ENCODE measurements at places on chromosomes 12 and 14.

GRCh38 chr14:76924371-76925096 lies 98.3 kb downstream of the LRRC74A start:
- peak; percentile 48 for DNase-seq

DNA sequence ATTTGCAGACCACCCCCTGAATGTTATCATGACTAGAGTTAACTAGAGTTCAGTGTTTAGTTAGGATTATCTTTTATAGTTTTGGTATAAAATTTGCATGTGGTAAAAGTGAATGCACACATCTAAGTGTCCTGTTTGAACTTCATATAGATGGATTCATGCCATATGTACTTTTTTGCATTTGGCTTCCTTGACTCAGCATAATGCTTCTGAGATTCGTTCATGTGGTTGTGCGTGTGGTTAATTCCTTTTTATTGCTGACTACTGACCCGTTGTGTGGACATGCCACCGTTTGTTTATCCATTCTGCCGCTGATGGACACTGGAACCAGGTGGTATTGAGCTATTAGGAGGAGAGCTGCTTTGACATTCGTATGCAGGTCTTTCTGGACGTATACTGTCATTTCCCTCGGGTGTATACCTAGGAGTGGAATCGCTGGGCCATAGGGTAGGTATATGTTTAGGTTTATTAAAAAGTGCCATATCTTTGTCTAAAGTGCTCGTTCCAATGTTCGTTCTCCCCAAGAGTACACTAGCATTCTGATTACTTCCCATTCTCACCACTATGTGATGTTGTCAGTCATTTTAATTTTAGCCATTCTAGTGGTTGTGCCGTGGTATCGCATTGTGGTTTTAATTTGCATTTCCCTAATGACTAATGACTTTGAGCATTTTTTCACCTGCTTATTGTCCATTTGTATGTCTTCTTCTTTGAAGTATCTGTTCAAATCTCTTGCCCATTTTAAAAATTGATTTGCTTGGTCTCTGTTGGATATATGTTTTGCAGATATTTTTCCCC lies 37.7 kb downstream of the RIN3 start:
- DNase-seq: no peak

DNA sequence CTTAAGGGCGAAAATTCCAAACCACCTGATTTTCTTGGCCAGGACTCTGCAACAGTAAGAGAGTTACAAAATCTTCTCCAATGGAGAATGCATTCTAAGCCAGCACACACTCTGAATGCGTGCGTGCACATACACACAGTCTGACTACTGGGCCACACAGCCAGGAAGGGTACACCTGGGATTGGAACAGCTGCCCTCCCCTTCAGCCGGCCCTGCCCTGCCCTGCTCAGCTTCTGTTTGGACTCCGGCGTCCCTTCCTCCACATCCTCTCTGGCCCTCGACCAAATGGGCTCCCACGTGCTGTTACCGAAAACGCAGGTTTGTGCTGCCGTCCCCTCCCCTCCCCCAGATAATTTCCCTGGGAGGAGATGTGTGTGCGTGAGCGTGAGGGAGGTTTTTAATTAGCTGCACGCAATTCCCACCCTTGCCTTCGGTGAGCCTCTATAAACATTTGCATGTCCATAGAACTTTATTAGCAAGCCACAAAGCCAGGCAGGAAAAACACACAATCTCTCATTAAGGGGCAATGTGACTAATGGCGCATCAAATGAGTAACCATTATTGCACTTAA lies 43.0 kb downstream of the CCNK start:
- DNase-seq: no peak

DNA sequence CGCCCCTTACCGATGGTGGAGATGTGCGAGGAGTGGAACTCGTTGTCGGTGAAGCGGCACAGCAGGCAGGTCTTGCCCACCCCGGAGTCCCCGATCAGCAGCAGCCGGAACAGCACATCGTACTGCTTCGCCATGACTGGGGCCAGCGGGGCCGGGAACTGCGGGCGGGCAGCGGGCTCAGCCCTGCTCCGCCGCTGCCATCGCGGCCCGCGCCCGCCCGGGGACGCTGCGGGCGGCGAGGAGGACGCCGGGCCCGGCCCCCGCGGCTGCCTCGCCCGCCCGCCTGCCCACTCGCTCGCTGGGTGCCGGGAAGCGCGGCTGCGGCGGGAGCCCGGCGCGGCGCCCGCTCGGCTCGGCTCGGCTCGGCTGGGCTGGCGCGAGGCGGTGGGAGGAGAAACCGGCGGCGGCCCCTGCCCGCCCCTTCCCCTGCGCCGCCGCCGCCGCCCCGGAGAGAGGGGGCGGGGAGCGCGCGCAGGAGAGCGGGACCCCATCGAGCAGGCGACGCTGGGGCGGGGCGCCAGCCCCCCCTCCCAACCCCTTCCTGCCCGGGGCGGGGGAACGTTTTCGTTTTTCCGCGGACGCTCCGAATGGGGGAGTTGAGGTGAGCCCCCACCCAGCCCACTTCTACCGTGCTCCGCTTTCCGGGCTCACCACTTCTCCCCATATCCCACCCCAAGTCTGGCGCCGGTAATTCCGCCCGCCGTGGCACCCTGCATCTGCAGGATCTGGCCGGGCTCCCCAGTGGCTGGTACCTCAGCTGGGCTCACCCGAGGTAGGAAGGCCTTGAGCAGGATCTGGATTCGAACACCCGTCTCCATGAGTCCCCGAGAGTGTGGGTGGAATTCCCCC lies at the start of gene RAB15:
Gene RAB15 (minus strand): TSS at position 394 of the 849 bp plus-strand sequence. CDS start 260 bp downstream, at position 134.
- peak; percentile 59 for DNase-seq

- DNase-seq: peak; percentile 68
These were observed 136.4 kb upstream of the KRAS start for GRCh38 chr12:25386831-25387731.

DNA sequence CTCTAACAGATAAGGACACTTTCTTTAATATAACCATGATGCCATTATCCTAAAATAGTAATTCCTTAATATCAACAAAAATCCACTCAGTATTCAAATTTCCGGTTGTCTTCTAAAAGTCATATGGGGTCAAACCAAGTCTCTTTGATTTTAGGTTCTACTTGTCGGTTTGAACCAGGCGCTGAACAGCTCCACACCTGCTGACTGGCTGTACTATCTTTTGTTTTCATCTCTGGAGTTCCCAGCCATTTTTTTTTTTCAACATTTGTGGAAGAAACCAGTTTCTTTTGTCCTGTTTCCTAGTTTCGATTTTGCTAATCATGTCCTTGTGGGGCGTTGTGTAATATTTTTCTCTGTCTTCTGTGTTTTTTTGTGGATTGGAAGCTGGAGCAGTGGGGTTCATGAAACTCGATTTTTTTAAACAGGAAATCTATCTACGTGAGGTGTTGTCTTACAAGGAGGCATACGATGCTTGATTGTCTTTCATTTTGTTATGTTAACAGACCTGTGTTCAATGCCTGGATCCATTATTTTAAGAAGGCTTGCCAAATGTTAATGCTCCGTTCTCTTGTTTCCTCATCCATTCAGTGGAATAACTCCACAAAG lies 50.2 kb downstream of the FZD10 start:
- no peak for DNase-seq
